ENCODE measurements at places on chromosomes 2 and 18. TPM values are rescaled to one million over a fixed set of nuclear protein-coding genes. Genes with fewer than 3 reads are reported as not detected.
A peak's percentile ranks its signal among the peaks of the same experiment; 100 is the strongest.

The BZW1 gene
- 302 TPM for total RNA-seq

The BOLL gene
- not detected for total RNA-seq

The DNER gene
- total RNA-seq = 0.15 TPM

DNA sequence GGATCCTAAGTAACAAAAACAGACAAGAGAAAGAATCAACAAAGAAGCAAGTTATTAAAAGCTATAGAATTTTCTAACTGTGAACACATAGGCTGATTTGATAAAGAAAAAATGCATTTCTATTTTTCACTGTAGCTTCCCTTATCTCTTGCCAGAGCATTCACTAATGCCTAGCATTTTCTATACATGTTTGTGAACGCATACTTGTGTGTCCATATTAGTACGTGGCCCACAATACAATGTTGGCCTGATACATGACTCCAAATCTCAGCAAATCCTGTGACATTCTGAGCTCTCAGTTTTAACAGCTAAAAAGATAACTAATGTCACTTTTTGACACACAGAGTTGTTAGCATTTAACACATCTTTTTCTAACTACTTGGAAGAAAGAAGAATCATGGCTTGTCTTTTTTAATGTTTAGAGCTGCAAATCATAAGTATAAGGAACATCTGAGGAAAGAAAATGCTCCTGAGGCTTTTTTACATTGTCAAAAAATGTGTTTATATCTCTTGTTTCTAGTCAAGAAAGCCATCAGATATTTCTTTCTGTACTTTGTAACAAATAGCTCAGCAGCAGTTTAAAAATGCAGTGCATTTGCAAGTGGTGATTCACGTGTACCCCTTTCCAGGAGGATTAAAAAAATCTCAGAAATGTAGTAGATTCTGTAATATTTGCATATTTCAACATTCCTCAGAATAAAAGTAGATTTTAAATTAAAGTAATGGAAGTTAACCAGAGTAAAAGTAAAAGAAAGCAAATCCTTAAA, 1646.8 kb upstream of the TMEFF2 start:
- DNase-seq = no peak

The LYPD6 gene
- 3.5 TPM for total RNA-seq

The PSMA8 gene
- total RNA-seq = not detected

- no peak for DNase-seq
These were observed 105.2 kb upstream of the TFCP2L1 start for GRCh38 chr2:121390082-121390692.

The UGT1A5 gene
- total RNA-seq = not detected

The PPIG gene
- total RNA-seq = 50.8 TPM

The ANO7 gene
- 16.1 TPM for total RNA-seq

GRCh38 chr2:197847651-197848401, 43.4 kb downstream of the PLCL1 start:
- DNase-seq = no peak

The SATB2 gene
- 3.8 TPM for total RNA-seq

- no peak for DNase-seq
These were observed 1188.5 kb downstream of the LRP1B start for GRCh38 chr2:140942284-140942683.

DNA sequence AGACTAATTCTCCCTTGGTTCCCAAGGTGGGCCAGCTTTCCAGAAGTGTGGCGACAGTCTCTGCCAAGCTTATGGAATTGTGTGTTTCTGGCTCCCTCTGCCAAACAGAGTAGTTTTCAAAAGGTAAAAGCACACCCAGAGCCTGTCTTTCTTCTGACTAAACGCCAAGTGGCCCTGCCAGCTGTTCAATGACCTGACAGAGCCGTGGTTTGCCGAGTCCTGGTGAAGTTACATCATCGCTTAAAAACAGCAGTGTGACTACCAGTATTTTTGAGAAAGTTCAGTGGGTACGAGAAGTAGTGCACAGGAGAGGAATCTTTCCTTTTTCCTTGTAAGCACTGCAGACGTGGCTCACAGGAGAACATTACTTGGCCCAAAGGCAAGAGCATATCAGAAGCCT, 1.9 kb downstream of the PER2 start:
- DNase-seq = no peak

The CCDC85A gene
- 16.4 TPM for total RNA-seq

DNA sequence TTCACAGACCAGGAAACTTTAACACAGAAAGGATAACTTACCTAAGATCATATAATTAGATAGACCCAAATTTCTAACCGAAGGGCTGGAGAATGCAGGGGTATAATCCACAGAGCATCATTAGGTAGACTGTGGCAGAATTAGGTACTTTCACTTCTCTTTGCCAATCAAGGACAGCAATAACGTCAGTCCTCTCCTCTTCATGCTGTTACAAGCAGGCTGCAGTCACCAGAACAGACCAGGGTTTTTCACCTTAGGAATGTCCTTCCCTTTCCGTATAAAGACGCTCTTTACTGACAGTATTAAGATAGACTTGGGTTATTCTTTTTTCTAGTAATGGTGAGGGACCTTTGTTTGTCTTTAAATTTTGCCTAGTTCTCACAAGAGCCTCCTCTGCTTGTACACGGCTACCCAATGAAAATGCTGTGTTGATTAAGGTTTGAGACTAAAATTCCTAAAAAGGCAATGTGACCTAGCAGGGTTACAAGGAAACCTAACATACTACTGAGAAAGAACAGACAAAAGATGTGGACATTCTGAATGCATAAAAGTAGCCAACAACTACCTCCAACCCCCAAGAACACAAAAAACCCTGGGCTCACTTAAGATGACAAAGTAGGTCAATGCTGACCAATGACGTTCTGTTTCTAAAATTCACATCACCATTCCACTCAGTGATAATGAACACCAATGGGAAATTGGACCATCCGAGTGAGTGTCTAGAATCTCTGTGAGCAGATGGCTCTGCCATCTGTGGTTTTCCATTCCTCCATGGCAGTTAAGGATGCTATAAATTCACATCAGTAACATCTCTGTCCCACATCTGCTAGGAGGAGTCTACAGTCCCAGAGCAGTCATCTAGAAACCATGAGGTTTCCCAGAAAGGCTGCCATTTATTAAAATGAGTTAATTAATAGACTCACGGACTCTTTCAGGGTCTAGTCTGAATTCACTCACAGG, 2.1 kb downstream of the PDIA6 start:
- no peak for DNase-seq

GRCh38 chr2:122707224-122707824, 951.9 kb downstream of the TSN start:
- no peak for DNase-seq

DNA sequence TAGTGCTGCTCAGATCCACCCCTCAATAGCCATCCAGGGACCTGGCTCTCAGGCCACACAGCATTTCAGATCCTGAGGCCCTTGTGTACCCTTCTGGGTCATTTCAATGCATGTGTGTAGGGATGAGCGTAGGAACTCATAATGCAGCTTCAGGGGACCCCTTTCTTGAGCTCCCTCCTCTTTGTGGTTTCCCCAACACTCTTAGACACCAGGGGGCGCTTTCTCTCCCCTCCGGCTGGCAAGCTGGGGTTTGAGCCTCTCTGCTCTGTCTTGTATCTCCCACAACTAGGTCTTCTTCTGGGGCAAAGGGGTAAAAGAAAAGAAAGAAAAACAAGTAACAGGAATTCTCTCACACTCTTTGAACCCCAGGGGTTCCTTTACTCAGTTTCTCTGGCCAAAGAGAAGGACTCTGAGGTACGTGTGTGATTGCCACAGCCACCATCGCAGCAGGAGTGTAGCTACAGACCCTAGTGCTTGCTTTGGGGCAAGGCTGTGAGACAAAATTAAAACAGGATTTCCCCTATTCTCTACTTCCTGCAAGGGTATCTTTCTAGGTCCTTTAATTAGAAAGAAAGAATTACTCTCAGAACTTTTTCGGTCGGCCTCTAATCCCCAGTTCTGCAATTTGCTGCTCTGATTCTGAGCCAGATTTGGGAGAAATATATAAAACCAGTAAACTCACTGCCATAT, 38.0 kb downstream of the CABYR start:
- DNase-seq = peak; percentile 73

The CUL3 gene
- total RNA-seq = 138 TPM

The REG3A gene
- not detected for total RNA-seq

DNA sequence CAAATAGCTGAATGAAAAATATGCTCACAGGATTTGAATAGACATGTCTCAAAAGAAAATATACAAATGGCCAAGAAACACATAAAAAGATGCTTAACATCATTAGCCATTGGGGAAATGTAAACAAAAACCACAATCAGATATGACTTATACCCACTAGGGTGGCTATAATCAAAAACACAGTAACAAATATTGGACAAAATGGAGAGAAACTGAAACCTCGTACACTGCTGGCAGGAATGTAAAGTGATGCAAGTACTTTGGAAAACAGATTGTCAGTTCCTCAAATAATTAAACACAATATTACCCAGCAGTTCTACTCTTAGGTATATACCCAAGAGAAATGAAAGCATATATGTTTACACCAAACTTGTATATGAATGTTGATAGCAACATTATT, 213.0 kb downstream of the PHLPP1 start:
- DNase-seq = no peak

The DCC gene
- total RNA-seq = 14.7 TPM

The OTOS gene
- total RNA-seq = not detected

- no peak for DNase-seq
These were observed 5.7 kb upstream of the TTR start for GRCh38 chr18:31585991-31586390.

DNA sequence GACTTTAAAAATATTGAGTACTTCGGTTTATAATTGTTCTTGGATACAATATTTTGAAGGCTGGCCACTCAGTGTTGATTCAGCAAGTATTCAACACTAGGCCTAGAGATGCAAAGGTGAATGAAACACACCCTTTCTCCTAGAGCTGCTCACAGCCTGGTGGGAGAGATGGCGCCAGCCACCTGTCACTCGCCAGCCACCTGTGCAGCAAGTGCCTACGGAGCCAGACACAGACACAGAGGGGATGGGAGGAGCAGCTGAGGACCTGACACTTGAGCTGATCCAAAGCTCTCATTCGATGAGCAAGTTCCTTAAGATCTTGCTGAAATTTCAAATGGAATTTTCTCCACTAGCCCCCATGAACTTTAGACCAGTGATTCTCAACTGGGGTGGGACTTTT, 151.1 kb upstream of the RIOK3 start:
- DNase-seq = no peak

The AGXT gene
- not detected for total RNA-seq

GRCh38 chr2:109129356-109129920, 433 bp downstream of the SH3RF3 start:
- DNase-seq = peak; percentile 50

DNA sequence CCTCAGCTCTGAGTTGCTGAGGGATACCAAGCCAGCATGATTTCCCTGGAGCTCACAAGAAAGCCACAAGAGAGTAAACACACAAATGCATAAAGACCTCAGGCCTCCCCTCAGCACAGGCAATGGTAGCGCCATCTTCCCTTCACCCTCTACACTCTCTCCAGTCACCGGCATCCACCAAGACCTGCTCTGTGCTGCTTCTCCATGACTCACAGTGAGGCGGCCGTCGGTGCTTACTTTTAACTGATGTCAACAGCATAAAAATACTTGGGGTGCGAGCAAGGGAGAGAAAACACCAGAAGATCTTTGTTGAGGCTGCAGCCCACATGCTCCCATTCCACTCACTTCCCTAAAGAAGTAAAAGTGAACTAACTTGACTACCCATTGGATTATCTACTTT, 46.7 kb downstream of the L3MBTL4 start:
- DNase-seq = no peak

All from endothelial cell (in vitro differentiated cells).